ENCODE measurements at places on chromosomes 7 and 10.
A peak's percentile ranks its signal among the peaks of the same experiment; 100 is the strongest.

GRCh38 chr7:117435475-117436043 lies 8.3 kb upstream of the ASZ1 start:
- no peak for DNase-seq

- DNase-seq = no peak
These were observed 140.1 kb downstream of the DIP2C start for GRCh38 chr10:549391-549790.

DNA sequence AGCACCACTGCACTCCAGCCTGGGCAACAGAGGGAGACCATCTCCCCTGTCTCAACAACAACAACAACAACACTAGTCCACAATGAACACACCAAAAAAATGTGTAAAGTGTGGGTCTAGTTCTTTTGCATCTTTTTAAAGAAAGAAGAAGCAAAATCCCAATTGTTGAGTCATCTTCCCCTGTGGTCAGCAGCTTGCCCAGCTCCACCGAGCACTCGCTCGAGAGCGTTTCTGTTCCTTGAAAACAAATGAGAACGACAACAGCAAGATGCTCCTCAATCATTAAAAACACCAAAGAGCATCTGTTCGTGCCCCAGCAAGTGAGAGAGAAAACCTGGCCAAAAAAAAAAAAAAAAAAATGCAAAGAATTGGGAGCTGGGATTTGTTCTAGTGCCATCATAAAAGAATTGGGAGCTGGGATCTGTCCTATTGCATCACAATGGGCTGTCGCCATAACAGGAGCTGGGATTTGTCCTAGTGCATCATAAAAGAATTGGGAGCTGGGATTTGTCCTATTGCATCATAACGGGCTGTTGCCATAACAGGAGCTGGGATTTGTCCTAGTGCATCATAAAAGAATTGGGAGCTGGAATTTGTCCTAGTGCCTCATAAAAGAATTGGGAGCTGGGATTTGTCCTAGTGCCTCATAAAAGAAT lies 118.1 kb downstream of the PTPRN2 start:
- DNase-seq = no peak

- no peak for DNase-seq
These were observed 135.1 kb downstream of the SKAP2 start for GRCh38 chr7:26729150-26729775.

DNA sequence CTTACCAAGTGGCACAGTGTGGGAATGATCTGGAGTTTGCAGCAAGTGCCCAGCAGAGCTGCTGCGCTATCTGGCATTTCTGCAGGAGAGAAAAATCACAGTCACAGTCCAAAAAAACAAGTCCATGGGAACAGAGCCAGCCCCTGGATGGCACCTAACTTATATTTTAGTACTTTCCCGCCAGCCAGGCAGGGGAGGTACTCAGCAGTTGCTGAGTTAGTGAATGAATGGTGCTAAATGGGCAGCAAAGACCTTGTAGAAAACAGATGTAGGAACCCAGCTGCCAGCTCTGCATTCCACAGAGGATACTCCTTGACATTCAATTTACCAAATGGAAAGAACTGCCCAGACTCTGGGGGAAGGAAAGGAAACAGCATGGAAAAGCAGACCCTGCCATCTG lies 54.5 kb downstream of the GSDME start:
- peak; percentile 59 for DNase-seq

- no peak for DNase-seq
These were observed 5.0 kb upstream of the MSMB start for GRCh38 chr10:46050941-46051623.

DNA sequence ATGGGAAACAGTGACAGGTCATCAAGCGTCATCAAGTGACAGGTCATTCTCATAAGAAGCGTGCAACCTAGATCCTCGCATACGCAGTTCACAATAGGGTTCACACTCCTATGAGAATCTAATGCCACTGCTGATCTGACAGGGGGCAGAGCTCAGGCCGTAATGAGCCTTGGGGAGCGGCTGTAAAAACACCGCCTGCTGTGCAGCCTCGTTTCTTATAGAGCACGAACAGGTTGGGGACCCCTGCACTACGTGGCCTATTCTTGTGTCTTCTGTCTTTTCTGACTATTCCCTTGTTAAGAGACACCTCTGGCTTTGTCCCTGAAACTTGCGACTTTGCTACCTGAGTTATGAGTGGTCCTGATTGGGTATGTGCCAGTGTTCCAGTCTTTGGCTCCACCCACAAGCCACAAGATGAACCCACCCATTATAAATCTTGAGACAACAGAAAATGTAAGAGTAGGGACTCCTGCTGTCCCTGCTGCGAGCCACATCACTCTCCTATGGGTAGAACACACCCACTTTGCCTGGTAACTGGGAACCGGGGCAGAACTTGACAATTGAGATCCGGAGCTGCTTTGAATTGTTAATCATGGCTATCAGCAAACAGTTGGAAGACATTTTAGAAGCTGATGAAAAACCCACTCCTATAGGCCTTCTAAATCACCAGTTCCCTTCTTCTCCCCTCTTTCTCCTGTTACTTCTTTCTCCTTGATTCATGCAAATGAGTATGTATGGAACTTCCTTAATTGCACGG lies 55.8 kb upstream of the EXOC4 start:
- no peak for DNase-seq

GRCh38 chr7:141356161-141356560 lies 195.0 kb upstream of the AGK start:
- DNase-seq = no peak

DNA sequence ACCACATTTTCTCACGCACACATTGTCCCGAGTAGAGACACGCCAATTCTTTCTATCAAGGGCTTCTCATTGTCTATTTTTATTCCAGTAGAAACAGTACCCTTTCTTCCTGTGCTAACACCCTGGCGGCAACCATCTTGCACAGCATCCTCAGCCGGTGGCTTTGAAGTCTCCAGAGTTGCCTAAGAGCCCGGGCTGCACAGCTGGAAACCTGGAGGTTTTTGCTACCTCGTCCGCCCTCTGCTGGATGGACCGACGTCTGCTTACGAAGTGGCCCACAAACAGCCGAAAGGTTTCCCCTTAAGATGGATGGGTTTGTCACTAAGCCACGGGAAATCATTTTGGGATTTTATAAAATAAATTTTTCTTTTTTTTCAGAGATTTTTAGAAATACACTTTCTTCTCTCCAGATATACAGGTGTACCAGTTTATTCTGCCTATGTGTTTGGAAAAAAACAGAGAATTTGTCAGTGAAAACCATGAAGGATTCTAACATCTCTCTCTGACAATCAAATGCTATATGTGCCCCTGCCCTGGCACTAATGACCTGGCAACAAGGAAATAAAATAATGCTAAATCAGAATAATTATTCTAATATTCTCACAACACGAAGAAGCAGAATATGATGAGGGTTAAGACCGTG lies 81.8 kb upstream of the FAM204A start:
- peak; percentile 80 for DNase-seq

DNA sequence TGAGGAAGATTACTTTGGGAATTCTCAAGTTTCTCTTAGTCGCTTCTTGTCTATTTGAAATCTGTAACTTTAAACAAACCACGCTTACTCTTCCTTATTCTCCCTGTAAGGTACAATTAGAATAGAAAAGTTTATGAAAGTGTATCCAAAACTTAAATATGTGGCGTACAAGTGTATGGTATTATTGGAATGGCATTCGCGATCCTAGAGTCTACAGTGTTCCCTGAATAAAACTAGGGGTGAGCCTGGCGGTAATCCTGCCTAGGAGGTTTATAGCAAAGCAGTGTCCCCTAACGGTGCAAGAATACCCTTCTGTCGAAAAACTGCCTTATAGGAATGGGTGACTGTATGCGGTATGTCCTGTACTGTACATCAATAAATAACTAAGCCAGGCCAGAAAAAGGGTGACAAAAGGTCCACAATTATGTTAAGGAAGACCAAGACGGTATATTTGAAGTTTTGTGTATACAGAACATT lies 1.2 kb downstream of the TASOR2 start:
- no peak for DNase-seq

- DNase-seq = no peak
These were observed 4.5 kb downstream of the KCNK18 start for GRCh38 chr10:117201826-117202225.

GRCh38 chr10:100184840-100185239 lies 989 bp downstream of the ERLIN1 start:
- no peak for DNase-seq

DNA sequence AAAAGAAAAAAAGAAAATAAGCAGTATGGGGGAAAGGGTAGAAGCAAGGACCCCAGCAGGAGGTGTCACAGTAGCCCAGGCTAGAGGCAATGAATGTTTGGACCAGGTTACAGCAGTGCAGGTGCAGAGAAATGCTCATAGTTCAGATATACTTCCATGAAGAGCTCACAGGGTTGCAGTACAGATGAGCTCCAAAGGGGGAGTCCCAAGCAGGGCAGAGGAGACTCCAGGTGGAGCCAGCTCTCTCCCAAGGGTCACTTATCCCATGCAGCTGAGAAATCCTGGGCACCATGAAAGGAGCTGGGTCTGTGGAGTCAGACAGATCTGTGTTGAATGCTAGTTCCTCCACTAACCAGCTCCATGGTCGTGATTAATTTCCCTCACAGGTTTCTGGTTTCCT lies 174.9 kb downstream of the C7orf25 start:
- DNase-seq = no peak

DNA sequence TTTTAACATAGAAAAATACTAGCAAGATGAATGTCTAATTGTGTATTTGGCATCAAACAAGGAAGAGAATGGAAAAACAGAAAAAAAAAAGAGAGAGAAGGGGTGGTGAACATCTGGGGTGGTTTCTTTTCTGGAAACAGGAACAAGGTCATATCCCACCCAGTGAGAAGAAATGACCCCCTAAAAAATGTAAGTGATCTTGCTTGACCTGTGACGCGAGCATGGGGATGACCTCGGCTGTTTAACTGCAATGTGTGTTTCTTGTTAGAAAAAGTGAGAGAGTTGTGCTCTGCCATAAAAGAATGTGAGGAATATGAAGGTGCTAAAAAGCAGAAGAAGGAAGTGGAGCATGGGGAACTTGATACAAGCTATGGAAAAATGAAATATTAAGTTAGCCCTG lies 258.5 kb downstream of the AGMO start:
- DNase-seq = no peak

DNA sequence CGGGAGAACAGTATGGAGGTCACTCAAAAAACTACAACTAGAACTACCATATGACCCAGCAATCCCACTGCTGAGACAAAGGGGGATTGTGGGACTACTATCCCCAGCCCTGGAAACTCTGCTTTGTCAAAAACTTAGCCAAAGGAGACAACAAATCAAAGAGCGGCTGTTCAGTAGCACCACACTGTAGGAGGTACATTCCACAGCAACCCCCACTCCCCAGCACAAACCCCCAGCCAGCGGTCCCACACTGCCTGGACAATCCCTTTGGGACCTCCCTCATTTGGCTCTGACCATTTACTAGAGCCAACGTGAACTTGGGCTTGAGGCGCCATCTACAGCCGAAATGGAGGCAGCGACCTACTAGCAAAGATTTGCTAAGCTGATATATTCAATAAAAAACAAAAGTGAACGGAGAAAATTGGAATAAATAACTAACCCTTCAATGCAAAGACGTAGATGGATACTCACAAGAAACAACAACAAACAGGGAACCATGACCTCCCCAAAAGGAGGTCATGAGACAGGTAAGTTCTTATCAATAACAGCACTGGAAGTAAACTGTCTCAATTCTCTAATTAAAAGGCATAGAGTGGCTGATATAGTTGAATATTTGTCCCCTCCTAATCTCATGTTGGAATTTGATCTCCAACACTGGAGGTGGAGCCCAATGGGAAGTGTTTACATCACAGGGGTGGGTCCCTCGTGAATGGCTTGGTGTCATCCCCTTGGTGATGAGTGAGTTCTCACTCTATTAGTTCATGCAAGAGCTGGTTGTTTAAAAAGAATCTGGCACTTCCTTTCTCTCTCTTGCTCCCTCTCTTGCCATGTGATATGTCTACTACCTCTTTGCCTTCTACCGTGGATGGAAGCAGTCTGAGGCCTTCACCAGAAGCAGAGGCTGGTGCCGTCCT lies 119.0 kb upstream of the KCNMA1 start:
- DNase-seq = no peak

- no peak for DNase-seq
These were observed 355.5 kb downstream of the GLRX3 start for GRCh38 chr10:130491693-130492050.

DNA sequence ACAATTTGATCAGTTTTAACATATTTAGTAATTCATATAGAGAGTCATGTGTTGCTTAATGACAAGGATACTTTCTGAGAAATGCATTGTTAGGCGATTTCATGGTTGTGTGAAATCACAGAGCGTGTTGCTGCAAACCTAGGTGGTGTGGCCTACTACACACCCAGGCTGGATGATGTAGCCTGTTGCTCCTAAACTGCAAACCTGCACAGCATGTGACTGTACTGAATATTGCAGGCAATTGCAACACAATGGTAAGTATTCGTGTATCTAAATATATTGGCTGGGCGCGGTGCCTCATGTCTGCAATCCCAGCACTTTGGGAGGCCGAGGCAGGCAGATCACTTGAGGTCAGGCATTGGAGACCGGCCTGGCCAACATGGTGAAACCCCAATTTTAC lies 73.7 kb upstream of the BAIAP2L1 start:
- DNase-seq = no peak

- no peak for DNase-seq
These were observed 4.9 kb upstream of the HACD1 start for GRCh38 chr10:17622061-17622460.

- peak; percentile 77 for DNase-seq
These were observed 91.0 kb downstream of the ALOX5 start for GRCh38 chr10:45464958-45465567.

DNA sequence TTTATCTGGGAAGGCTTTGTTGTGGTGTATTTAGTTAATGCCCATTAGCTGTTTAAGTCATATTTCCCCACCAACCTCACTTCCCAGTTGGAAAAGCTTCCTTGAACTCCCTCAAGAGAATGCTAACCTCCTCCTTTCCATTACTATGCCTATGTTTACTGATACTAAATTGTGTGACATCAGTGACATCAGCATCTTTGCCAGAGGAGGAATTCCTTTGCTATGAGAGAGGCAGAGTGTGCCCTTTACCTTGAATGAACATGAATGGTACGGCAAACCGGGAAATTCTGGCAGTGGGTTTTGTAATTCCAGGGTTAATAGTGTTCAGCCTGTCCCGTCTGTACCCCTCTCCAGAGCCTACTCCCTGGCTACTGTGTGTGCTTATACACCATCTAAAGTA lies 22.1 kb upstream of the GLCCI1 start:
- no peak for DNase-seq
